ENCODE measurements at places on chromosomes 7 and 10.
A peak's percentile ranks its signal among the peaks of the same experiment; 100 is the strongest.

GRCh38 chr7:46283852-46284251 lies 362.8 kb upstream of the IGFBP3 start:
- no peak for DNase-seq

- DNase-seq: no peak
These were observed 2.3 kb downstream of the METTL27 start for GRCh38 chr7:73839743-73840714.

DNA sequence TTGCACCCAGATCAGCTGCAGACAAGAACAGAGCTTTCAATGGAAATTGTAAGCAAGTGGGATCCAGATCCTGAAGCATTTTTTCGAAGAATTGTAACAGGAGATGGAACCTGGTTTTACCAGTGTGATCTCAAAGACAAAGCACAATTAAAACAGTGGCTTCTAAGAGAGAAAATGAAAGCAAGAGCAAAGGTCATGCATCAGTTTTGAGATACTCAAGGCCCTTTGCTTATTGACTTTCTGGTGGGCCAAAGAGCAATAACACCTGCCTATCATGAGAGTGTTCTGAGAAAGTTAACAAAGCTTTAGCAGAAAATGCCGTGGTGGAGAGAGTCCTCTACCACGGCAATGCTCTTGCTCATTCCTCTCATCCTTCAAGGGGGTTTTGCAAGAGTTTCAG lies 194.8 kb downstream of the TMEM178B start:
- DNase-seq: no peak

GRCh38 chr10:102537367-102537766 lies 33.6 kb downstream of the SUFU start:
- DNase-seq: no peak

- no peak for DNase-seq
These were observed 130.3 kb downstream of the CD36 start for GRCh38 chr7:80768756-80769155.

GRCh38 chr7:49174396-49174795 lies 250.0 kb downstream of the CDC14C start:
- DNase-seq: no peak

GRCh38 chr7:26298472-26299058 lies 6.9 kb downstream of the SNX10 start:
- no peak for DNase-seq

- DNase-seq: no peak
These were observed 158.1 kb downstream of the SDK1 start for GRCh38 chr7:3459111-3459510.

- DNase-seq: no peak
These were observed 103.2 kb upstream of the PPIF start for GRCh38 chr10:79244068-79244442.

GRCh38 chr10:131464789-131465188 lies 153.3 kb upstream of the TCERG1L start:
- DNase-seq: no peak

GRCh38 chr10:11279314-11279713 lies 261.6 kb downstream of the CELF2 start:
- DNase-seq: no peak

DNA sequence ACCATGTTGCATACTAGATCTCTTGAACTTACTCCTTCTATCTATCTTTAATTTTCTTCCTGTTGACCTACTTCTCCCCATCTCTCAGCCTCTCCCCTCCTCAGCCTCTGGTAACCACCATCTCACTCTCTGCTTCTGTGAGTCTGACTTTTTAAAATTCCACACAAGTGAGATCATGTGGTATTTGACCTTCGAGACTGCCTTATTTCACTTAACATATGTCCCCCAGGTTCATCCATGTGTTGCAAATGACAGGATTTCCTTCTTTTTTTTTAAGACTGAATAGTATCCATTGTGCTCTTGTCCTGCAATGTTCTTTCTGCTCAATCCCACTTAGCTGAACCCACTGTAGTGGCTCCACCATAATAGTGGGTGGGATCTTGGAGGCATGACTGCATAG lies 51.4 kb upstream of the DNAJC1 start:
- DNase-seq: no peak

GRCh38 chr7:107854989-107855388 lies 36.0 kb upstream of the DLD start:
- no peak for DNase-seq

DNA sequence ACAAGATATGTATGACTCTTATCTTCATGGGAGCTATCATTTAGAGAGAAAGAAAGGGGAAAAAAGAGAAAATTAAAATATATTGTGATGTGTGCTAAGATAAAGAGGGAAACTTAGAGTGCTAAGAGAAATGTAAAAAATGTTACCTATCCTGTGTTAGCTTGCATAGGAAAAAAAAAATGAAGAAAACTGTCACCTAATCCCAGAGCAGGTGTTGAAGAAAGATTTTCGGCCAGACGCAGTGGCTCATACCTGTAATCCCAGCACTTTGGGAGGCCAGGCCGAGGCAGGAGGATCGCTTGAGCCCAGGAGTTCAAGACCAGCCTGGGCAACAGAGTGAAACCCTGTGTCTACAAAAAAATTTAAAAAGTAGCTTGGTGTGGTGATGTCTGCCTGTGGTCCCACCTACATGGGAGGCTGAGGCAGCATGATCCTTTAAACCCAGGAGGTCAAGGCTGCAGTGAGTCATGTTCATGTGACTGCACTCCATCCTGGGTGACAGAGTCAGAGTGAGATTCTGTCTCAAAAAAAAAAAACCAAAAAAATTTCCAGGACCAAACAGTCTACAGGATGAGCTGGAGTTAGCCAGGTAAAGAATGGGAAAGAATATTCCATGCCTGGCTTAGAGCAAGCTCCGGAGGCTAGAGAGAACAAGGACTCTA lies 2.4 kb upstream of the MKLN1 start:
- no peak for DNase-seq

- DNase-seq: peak; percentile 47
These were observed 291.5 kb upstream of the NFE2L3 start for GRCh38 chr7:25860275-25861163.
